Neuronal stem cell (in vitro differentiated cells): ENCODE measurements at places on chromosomes 7 and 10.

DNA sequence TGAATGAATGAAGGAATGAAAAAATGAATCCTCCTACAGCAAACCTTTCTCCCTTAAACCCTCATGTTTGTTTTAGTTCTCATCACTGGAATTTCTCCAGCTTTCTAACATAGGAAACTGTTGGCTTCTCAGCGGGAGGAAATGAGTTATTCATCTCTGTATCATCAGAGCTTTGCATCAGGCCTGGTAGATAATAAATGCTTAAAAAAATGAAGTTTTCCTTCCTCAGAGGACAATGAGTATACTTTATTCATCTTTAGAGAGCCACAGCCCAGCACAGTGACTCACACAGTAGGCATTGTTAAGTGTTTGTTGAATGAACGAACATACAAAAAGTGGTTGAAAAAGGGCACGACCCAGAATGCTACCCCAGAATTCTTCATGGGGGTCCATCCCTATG lies 62.6 kb downstream of the COL13A1 start:
- H3K4me1 ChIP-seq = peaks cover 49% of the 10 kb centered on the region
- no peaks in the 10 kb centered on the region for H3K36me3 ChIP-seq
- no peaks in the 10 kb centered on the region for H3K27me3 ChIP-seq
- no peak overlapping the region for H3K27ac ChIP-seq
- no peak overlapping the region for H3K4me3 ChIP-seq

DNA sequence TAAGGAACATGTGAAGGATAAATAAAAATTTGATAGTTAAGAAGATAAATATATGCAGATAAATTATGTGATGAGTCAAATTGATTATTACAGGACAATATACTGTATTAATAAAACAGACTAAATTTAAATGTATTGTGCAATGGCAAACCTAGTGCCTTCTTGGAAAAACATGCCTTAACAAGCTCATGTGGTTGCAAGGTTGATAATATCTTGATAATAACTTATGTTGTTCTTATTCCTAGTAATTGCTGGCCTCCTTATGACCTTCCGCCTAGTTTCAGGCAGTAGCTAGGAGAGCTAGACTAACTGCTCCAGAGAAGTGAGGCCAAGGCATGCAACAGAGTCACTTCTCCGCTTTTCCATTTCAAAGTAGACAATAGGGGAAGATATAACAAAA lies 7.6 kb upstream of the RAB11FIP2 start:
- no peak overlapping the region for H3K27ac ChIP-seq
- no peak overlapping the region for H3K4me3 ChIP-seq
- no peaks in the 10 kb centered on the region for H3K27me3 ChIP-seq
- no peak for DNase-seq
- H3K4me1 ChIP-seq = peaks cover 2% of the 10 kb centered on the region

DNA sequence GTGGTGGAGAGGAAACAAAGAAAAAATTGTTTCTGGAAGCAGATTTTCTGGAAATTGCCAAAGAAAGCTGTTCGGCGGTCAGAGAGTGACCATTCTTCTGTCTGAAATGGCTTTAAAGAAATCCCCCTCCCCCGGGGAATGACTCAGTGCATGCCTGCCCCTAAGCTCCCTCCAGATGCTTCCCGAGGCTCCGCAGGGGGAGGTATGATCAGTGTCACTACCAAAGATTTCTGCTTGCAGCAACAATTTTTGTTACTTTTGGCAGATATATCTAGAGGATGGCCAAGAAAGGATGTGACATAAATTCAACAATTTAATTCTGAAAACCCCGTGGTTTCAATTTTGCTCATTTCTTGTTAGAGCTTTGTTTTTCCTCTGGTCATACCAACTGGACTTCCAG lies 163.9 kb downstream of the JCAD start:
- H3K4me1 ChIP-seq = no peaks in the 10 kb centered on the region
- H3K36me3 ChIP-seq = no peaks in the 10 kb centered on the region
- peak; percentile 12 for DNase-seq
- H3K27me3 ChIP-seq = no peaks in the 10 kb centered on the region

GRCh38 chr7:98681511-98681910 lies 64.4 kb downstream of the NPTX2 start:
- H3K4me1 ChIP-seq = no peaks in the 10 kb centered on the region
- no peak for DNase-seq
- peaks cover 2% of the 10 kb centered on the region for H3K27me3 ChIP-seq
- H3K4me3 ChIP-seq = no peak overlapping the region

GRCh38 chr10:3047596-3047995 lies 19.8 kb upstream of the PFKP start:
- no peaks in the 10 kb centered on the region for H3K27me3 ChIP-seq
- no peak overlapping the region for H3K4me3 ChIP-seq
- no peak for DNase-seq
- H3K36me3 ChIP-seq = no peaks in the 10 kb centered on the region
- no peak overlapping the region for H3K27ac ChIP-seq

DNA sequence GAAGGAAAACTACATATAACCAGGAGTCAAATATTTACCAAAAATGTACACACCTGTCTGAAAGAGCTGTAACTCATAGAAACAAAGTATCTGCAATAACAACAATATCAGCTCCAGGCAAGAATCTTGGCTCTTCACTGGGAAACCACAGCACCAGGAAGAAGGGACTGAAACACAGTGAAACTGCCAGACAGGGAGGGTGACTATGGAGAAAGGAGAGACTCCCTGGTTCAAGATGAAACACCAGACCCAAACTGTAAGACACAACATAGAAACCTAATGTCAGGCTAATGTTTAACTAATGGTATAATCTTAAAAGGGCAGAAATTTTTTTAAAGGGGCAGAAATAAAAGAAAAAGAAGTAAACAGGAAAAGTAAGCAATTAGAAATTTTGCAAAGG lies 11.5 kb upstream of the TAS2R39 start:
- no peak overlapping the region for H3K27ac ChIP-seq
- DNase-seq = no peak
- no peaks in the 10 kb centered on the region for H3K27me3 ChIP-seq
- H3K4me3 ChIP-seq = no peak overlapping the region
- no peaks in the 10 kb centered on the region for H3K4me1 ChIP-seq

DNA sequence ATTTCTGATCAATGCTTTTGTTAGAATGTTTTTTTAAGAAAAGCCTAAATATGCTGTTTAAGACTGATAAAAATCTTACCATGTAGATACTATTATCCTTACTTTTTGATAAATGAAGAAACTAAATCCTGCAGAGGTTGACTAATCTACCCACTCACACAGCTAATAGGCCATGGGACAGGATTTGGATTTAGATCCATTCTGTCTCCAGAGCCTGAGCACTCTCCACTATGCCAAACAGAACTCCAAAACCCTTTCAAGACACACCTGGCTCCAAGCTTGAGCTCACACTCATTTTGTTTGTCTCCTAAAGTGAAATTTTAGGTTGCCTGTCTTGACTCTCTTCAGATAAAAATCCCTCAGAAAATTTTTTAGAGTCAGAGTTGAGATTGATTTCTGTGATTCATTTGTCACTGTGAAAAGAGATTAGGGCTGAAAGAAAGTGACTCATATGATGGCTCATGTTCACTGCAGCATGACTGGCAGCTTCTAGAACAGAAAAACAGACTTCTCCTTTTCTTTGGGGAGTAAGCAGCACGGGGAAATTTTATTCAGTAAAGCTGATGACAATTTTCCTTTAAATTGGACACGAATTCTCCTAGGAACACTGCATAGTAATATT lies 132.3 kb upstream of the POT1 start:
- H3K27ac ChIP-seq = no peak overlapping the region
- no peak overlapping the region for H3K4me3 ChIP-seq
- H3K36me3 ChIP-seq = no peaks in the 10 kb centered on the region
- peaks cover 1% of the 10 kb centered on the region for H3K4me1 ChIP-seq

- no peak overlapping the region for H3K4me3 ChIP-seq
- H3K27ac ChIP-seq = no peak overlapping the region
- no peak for DNase-seq
- no peaks in the 10 kb centered on the region for H3K27me3 ChIP-seq
Observed at GRCh38 chr10:111089293-111089692, 12.5 kb downstream of the ADRA2A start.

DNA sequence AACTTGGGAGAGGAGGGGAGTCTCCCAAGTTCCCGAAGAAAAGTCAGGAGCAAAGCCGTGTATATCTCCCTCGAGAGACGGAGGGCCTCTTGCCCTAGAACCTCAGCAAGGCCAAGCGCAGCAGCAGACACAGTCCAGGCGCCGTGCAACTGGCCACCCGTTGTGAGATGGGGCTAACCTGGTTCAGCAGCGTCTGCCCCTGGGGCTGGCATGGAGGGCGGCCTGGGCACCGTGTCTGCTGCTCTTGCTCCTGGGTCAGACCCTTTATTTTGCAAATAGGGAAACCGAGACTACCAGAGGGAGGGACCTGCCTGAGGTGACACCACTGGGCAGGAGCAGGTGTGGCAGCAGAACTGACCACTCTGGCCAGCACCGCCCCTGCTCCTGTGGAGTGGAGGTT lies 13.4 kb downstream of the ATP5MF start:
- H3K27ac ChIP-seq = no peak overlapping the region
- H3K4me1 ChIP-seq = no peaks in the 10 kb centered on the region
- H3K27me3 ChIP-seq = no peaks in the 10 kb centered on the region
- H3K4me3 ChIP-seq = no peak overlapping the region

- no peak for DNase-seq
- no peaks in the 10 kb centered on the region for H3K36me3 ChIP-seq
- no peak overlapping the region for H3K4me3 ChIP-seq
Observed at GRCh38 chr10:21584834-21585530, 51.0 kb downstream of the MLLT10 start.

DNA sequence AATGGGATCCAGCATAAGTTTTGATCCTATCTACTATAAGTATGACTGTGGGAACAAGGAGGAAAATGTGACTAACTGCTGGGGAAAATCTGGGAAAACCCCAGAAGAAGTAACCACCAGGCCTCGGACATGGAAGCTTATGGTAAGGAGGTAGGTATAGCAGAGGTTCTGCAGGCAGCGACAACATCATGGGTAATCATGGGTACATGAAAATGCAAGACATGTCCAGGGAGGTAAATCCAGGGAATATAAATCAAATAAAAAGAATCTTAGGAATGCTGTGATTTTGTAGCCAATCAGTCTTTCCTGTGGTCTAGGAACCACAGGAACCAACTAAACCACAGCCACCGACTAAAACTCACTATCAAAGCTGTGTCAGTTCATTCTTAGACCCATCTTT lies 168.3 kb upstream of the NPY start:
- H3K27me3 ChIP-seq = no peaks in the 10 kb centered on the region
- no peak overlapping the region for H3K27ac ChIP-seq
- DNase-seq = no peak

DNA sequence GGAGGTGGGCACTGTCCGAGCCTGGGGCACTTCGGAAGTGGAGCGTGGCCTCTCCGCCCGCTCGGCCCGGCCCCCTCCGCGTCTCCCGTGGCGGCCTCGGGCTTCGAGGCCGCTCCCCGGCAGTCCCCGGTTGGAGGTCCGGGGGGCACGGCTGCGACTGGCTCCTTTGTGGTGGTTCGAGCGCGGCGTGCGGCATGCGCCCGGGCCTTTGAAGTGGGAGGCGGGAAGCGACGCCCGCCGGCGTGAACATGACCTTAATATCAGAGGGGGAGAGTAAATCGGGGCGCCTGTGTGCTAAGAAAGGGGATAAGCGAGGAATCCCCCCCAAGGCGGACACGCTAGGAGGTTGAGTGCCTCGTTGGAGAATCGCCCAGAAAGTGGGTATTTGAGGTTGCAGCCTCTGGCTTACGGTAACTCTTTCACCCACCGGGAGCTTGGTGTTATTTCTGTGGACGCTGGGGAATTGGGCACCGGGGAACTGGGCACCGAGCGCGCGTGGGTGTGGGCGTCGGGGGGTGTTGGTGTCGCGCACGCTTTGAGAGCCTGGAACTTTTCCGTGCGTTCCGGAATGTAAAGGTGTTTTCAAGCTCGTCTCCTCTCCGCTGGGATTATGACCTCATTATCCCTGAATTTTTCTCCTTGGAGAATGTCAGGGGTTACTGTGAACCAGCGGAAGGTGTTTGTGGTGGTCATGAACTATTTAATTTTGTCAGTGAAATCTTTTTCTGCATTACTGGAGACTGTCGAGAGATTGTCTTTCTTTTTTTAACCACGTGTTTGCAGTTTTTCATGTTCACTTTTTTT lies 660 bp downstream of the SUV39H2 start:
- H3K27me3 ChIP-seq = no peaks in the 10 kb centered on the region
- H3K4me3 ChIP-seq = peak overlapping the region; percentile 86
- peaks cover 4% of the 10 kb centered on the region for H3K4me1 ChIP-seq
- H3K36me3 ChIP-seq = peaks cover 36% of the 10 kb centered on the region

DNA sequence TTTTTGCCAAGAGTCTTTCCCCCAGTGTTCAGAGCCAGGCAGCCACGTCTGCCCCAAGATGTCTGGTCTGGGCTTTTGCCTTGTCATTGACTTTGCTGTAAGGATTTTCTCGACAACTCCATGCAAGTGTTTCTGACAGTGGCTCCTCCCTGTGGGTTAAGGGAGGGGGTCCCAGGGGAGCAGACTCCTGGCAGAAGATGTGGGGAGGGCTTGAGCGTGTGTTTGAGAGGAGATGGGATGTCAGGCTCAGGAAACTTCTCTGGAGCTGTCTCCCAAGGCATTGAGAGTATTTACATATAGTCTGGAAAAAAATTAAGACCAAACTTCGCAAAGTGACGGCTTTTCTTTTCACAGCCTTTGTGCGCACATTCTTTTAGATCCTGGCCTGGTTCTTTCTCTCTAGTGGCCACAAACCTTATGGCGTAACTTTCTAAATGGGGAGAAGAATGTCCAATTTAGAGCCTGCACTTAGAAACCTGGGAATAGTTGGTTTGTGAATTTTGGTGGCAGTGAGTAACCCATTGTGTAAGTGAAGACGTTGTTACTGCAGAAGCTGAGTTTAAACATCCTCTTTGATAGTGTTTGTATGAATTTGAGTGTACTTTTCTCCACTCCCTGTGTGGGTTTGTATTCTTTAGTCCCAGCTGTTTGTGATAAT lies 201.5 kb downstream of the LRMDA start:
- no peak overlapping the region for H3K4me3 ChIP-seq
- H3K4me1 ChIP-seq = peaks cover 13% of the 10 kb centered on the region
- no peak for DNase-seq
- no peaks in the 10 kb centered on the region for H3K36me3 ChIP-seq
- H3K27me3 ChIP-seq = no peaks in the 10 kb centered on the region
- no peak overlapping the region for H3K27ac ChIP-seq

- no peak overlapping the region for H3K27ac ChIP-seq
- no peaks in the 10 kb centered on the region for H3K36me3 ChIP-seq
- H3K27me3 ChIP-seq = no peaks in the 10 kb centered on the region
- H3K4me1 ChIP-seq = no peaks in the 10 kb centered on the region
Observed at GRCh38 chr7:83455612-83456011, 193.3 kb downstream of the SEMA3E start.

GRCh38 chr10:75209086-75209920 lies 1.3 kb upstream of the VDAC2 start:
- H3K36me3 ChIP-seq = peaks cover 25% of the 10 kb centered on the region
- H3K4me3 ChIP-seq = peak overlapping the region; percentile 79
- no peaks in the 10 kb centered on the region for H3K27me3 ChIP-seq
- H3K4me1 ChIP-seq = peaks cover 10% of the 10 kb centered on the region
